Nucleus accumbens (tissue), 56 donors: ENCODE measurements at places on chromosomes 7 and 10.

DNA sequence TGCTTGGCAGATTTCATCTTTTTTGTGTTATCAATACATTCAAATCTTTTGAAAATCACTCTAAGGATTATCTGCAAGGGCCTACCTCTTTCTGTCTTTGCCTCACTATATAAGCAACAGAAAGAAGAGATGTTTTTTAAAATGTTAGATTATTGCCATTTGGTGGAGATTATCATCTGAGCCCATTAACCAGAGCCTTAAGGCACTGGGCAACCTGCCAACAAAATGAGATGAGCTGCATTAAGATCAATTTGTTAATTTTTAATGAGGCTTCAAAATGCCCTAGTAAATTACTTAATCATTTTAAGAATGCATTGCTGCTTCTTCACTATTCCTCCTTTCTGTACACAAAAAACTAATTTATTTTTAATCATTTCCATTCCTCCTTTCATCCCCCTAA is 314.1 kb downstream of the SNX13 start:
- no peak for DNase-seq

- no peak for DNase-seq
Observed at GRCh38 chr10:49202266-49202665, 14.1 kb upstream of the TMEM273 start.

- no peak for DNase-seq
Observed at GRCh38 chr7:133652547-133652946, 399.7 kb downstream of the EXOC4 start.

DNA sequence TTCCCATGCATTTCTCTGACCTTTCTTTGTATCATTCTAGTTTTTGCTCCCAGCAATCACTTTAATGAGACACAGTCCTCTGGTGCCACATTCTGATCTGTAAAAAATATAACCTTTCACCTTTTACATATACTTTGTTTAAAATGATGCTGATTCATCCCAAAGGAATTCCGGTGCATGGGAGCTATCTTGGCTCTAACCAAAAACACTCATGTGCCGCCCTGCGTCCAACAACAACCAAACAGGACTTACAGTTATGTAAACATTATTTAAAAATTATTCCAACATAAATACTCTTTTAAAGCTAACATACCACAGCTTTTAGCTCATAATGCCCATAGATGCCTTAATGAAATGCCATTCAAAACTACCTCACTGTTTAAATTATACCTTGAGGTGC is 7.7 kb upstream of the OPALIN start:
- DNase-seq = no peak

DNA sequence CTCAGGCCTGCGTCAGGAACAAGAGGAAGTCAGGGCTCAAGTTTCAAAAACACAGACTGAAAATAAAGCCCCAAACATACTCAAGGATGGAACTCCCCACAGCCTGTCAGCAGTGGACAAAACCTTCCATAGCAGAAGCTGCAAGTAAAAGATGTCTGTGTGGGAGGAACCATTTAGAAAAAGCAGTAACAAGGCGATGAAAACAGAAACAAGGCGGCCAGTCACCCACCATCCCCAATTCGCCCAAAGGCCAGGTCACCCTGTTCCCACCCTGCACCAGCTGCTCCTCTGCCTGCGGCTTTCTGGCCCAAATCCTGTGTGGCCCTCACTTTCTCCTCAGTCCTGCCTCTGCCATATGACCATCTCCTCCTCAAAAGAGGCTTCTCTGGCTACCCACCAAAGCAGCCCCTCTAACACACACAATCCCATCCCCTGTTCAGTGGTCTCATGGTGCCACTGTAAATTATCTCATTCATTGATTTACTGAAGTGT is 27.8 kb downstream of the KCNMA1 start:
- no peak for DNase-seq

DNA sequence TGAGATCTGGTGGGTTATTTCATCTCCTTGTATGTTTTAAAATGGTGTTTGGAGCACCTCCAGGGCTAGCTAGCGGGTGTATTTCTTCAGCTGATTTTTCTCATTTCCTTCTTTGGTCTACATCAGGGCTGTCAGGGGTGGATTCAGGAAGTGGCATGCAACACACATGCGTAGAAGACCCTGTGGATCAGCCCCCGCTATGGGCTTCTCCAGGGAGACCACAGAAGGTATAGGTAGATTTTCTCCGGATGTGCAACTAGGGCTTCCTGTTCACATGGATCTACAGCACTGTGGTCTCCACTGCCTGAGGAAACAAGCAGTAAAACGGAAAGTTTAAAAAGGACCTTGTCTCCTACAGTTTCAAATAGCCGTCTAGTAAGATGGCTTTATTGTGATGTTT is 10.4 kb downstream of the NUB1 start:
- DNase-seq = no peak

GRCh38 chr7:157397731-157398691 is 61.2 kb downstream of the DNAJB6 start:
- no peak for DNase-seq

- DNase-seq = no peak
Observed at GRCh38 chr7:17325364-17325763, 26.9 kb downstream of the AHR start.

GRCh38 chr10:129966889-129967578 is 3.0 kb upstream of the EBF3 start:
- DNase-seq = no peak

GRCh38 chr7:68381731-68382130 is 1216.5 kb upstream of the AUTS2 start:
- DNase-seq = no peak

GRCh38 chr7:54360075-54360840 is 181.9 kb upstream of the VSTM2A start:
- no peak for DNase-seq

DNA sequence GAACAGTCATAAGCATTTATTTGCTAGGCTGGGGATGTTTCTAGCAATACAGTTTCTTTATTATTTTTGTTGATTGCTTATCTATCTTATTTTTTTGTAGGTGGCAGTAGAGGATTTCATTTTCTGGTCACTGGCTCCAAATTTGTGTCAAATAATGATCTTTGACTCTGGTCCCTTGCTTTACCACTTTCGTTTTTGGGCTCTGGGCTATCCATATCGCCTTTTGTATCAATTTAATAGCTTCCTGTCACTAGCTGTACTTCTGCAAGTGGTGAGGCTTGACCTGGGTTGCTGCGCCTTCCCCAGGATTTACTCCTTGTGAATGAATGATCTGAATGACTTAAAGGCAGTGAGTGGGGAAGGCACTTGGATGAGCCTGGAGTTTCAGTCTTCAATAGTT is 48.4 kb downstream of the MDFIC start:
- DNase-seq = no peak

DNA sequence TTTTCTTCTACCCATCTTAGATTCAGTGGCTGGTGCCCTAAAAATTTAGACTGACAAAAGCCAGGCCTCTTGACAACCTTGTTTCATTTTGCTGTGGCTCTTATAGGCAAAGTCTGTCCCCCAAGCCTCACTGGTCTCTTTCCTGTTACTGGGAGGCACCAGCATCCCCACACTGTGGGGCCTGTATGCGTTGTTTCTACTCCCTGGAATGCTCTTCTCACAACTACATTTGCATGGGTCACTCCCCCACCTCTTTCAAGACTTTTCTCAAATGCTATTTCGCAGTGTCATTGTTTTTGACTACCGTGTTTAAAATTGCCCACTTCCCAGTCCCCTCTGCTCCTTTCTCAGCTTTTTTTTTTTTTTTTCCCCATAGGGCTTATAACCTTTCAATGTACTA is 108.7 kb upstream of the DGKB start:
- no peak for DNase-seq
